Mesenchymal stem cell (in vitro differentiated cells and primary cell): ENCODE measurements at places on chromosomes 16 and 17.
A peak's percentile ranks its signal among the peaks of the same experiment; 100 is the strongest.

- peaks cover 6% of the 10 kb centered on the region for H3K36me3 ChIP-seq
- peaks cover 3% of the 10 kb centered on the region for H3K4me1 ChIP-seq
These were observed 20.7 kb downstream of the TOM1L2 start for GRCh38 chr17:17951524-17951923.

DNA sequence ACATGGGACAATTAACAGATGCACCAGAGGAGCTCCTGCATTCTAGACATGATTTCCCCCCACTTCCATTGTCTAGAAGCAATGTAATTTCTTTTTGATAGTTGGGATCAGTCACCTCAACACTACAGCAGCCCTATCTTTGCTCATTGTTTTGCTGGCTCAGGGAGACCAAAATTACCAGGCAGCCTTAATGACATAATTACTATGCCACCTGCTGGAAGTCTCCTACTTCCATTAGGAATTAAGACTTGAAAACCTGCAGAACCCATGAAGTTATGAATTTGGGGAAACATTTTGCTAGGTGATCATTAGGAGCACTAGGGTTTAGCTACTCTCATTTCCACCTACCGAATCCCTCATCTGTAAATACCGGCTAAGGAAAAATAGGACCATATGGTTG, 312.0 kb upstream of the CA10 start:
- no peak for DNase-seq
- no peaks in the 10 kb centered on the region for H3K4me1 ChIP-seq
- no peaks in the 10 kb centered on the region for H3K27me3 ChIP-seq
- no peak overlapping the region for H3K4me3 ChIP-seq
- H3K36me3 ChIP-seq, result no peaks in the 10 kb centered on the region

DNA sequence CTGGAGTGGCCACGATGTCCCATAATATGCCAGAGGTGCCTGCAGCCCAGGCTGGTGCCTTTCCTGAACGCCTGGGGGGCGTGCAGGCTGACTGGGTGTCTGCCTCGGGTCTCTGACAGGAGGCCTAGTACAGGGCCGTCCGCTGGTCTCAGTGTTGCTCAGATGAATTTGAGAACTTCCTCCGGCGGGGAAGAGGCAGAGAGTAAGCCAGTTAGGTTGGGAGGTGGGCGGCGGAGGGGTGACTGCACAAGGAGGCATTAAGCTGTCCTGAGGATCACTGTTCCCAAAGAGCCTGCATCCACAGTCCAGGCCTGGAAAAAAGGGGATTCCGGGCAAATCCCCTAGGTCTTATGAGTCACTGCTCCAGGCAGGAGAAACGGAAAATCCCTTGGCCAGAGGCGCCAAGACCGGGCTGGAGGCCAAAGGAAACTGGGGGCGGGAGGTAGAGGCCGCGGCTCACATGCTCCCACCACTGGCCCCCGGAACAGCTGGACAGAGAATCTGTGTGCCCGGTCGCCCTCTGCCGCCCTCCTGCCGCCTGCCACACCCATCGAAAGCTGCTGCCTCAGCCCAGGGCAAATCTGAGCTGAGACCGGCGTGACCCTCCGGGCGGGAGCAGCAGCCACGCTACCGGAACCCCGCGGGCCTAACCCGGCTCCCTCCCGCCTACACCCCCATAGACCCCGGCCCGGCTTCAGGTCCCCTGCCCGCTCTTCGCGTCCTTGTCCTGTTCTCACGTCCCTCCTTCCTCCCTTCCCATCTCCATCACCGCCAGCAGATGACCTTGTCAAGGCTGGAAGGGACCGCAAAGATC, 1.2 kb downstream of the TRIM47 start:
- peak overlapping the region; percentile 61 for H3K27ac ChIP-seq
- DNase-seq, result peak; percentile 99
- H3K36me3 ChIP-seq, result peaks cover 25% of the 10 kb centered on the region
- peak overlapping the region; percentile 92 for H3K4me3 ChIP-seq
- no peaks in the 10 kb centered on the region for H3K27me3 ChIP-seq
- H3K4me1 ChIP-seq, result peaks cover 51% of the 10 kb centered on the region

DNA sequence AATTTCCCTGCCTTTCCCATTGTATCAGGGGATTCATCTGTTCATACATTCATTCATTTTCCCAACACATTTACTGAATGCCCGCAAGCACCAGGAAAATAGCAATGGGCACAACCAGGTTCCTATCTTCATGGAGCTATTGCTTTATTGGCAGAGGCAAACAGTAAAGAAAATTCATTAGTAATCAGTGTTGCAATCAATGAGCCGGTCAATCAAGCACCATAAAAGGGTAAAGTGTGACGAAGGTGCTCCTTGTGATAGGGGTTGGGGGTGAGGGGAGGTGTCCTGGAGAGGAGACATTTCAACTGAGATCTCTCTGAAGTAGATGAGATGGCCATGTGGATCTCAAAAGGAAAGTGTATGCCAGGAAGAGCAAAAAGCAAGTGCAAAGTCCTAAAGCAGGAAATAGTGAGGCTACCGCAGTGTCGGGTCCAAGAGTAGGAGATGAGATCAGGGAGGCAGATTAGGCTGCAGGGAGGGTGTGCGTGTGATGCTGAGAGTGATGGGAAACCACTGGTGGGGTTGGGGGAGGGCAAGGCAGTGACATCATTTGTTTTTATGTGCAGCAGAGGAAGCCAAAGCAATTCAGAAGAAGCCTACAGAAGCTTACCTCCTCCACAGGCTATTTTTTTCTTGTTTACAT, 28.4 kb downstream of the CDH13 start:
- H3K36me3 ChIP-seq, result no peaks in the 10 kb centered on the region
- no peaks in the 10 kb centered on the region for H3K27me3 ChIP-seq
- DNase-seq, result peak; percentile 97
- peaks cover 16% of the 10 kb centered on the region for H3K4me1 ChIP-seq
- H3K27ac ChIP-seq, result peak overlapping the region; percentile 98

DNA sequence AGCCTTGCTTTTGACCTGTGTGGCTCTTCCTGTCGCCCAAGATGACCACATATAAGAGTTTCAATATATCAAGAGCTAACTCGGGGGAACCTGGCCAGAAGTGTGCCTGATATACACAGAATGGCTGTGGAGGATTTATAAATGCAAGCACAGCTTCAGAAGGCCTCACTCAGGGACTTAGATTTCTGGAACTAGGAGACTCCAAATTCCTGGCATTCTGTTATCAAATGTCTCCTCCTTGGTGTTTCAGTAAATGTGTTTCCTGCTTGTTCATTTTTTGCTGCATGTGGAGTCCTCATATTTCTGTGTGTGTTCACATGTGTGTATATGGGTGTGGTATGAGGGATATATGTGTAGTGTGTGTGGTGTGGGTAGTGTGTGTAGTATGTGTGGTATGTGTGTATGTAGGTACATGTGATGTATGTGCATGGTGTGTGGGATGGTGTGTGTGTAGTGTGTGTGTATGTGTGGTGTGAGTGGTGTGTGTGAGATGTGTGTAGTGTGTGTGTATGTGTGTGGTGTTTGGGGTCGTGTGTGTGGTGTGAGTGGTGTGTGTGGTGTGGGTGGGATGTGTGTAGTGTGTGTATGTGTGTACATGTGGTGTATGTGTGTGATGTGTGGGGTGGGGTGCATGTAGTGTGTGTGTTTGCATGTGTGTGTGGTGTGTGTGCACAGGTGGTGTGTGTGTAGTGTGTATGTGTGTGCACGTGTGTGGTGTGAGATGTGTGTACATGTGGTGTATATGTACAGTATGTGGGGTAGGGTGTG, 981 bp upstream of the CD300H start:
- no peak overlapping the region for H3K27ac ChIP-seq
- no peak for DNase-seq
- peaks cover 68% of the 10 kb centered on the region for H3K27me3 ChIP-seq
- H3K4me3 ChIP-seq, result no peak overlapping the region
- H3K4me1 ChIP-seq, result peaks cover 22% of the 10 kb centered on the region

- H3K27me3 ChIP-seq, result peaks cover 5% of the 10 kb centered on the region
- DNase-seq, result peak; percentile 59
- H3K4me3 ChIP-seq, result no peak overlapping the region
- H3K27ac ChIP-seq, result no peak overlapping the region
- peaks cover 31% of the 10 kb centered on the region for H3K4me1 ChIP-seq
- H3K36me3 ChIP-seq, result no peaks in the 10 kb centered on the region
These were observed 14.1 kb downstream of the CYGB start for GRCh38 chr17:76523084-76524037.

DNA sequence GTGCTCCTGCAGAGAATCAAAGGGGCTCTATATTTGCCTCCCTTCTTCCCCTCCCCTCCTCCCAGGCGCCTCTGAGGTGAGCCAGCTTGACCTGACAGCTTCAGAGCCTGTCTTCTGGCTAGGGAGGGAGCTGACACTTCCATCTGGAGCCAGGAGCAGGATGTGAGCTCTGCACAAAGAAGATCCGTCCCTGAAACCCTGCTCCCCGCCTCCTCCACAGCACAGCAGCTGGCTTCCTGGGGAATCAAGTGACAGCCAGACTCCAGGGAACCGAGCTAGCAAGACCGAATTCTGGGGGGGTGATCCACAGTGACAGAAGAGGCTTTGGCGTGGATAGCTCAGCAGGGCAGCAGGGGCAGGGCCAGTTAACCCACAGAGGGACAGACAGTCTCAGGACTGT, 37.2 kb downstream of the CCDC182 start:
- H3K27ac ChIP-seq, result no peak overlapping the region
- peak; percentile 22 for DNase-seq
- peaks cover 64% of the 10 kb centered on the region for H3K27me3 ChIP-seq
- no peaks in the 10 kb centered on the region for H3K36me3 ChIP-seq
- H3K4me3 ChIP-seq, result no peak overlapping the region

- H3K27ac ChIP-seq, result no peak overlapping the region
- no peak for DNase-seq
- peaks cover 32% of the 10 kb centered on the region for H3K4me1 ChIP-seq
- H3K27me3 ChIP-seq, result no peaks in the 10 kb centered on the region
- H3K36me3 ChIP-seq, result peaks cover 35% of the 10 kb centered on the region
These were observed 10.0 kb downstream of the CYBC1 start for GRCh38 chr17:82440469-82440981.

GRCh38 chr16:86884390-86884650, 306.0 kb downstream of the FOXL1 start:
- no peaks in the 10 kb centered on the region for H3K36me3 ChIP-seq
- DNase-seq, result no peak
- H3K27ac ChIP-seq, result no peak overlapping the region

DNA sequence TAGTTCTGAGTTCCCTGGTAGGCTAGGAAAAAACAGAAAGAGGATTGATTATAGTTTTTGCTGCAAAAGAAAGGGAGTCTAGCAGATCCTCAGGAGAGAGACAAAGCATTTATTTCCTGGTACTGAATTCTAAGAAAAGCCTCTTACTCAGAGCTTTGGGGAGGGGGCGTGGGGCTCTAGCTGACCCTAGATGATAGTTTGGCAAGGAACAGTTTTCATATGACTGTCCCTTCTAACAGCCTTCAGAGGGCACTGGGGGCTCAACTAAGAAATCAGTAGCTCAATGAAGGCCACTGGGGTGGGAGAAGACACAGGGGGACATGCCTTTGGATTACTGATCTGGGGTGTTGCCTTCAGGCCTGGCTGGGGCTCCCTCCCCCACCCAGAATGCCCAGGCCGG, 4.0 kb downstream of the CA7 start:
- peaks cover 66% of the 10 kb centered on the region for H3K27me3 ChIP-seq
- H3K4me3 ChIP-seq, result no peak overlapping the region
- no peak overlapping the region for H3K27ac ChIP-seq
- DNase-seq, result no peak
- peaks cover 19% of the 10 kb centered on the region for H3K4me1 ChIP-seq
- H3K36me3 ChIP-seq, result peaks cover 5% of the 10 kb centered on the region

GRCh38 chr16:63372815-63373214, 1336.6 kb upstream of the CDH8 start:
- DNase-seq, result peak; percentile 13
- H3K4me1 ChIP-seq, result no peaks in the 10 kb centered on the region
- no peaks in the 10 kb centered on the region for H3K27me3 ChIP-seq

DNA sequence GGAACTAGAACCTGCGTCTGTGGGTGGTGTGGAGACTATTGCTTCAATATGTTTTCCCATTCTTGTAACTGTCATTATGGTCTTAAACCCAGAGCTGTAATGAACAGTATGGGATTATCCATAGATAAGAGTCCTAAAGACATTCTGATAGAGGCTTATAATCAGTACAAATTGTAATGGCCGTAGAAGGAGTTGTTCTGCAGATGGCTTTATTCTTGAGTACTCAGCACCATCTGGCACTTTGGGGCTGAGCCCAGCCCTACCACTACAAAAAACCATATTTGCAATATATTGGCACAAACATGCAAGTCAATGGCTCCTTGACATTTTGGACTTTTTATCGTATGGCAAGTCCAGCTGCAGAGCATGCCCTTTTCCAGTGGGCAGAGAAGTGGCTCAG, 150.0 kb downstream of the HS3ST4 start:
- no peaks in the 10 kb centered on the region for H3K36me3 ChIP-seq
- no peak for DNase-seq
- no peak overlapping the region for H3K27ac ChIP-seq
- H3K27me3 ChIP-seq, result peaks cover 11% of the 10 kb centered on the region
- no peak overlapping the region for H3K4me3 ChIP-seq
- no peaks in the 10 kb centered on the region for H3K4me1 ChIP-seq

DNA sequence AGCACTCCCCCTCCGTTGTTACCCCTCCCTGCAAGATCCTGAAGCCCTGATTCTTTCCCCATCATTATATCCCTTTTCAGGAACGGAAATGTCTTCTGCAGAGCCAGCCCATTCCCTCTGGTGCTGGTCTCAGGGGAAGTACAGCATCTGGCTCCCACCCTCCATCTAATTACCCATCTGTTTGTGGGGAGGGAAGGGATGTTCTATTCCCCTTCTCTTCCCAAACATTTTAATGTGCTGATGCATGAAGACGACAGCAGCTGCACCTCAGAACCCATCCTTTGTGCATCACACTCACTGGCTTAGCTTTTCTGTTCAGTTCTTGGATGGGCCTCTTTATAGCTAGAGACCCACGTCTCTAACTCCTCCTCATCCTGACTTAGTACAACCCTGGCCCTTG, 367.2 kb downstream of the CDH13 start:
- no peak overlapping the region for H3K4me3 ChIP-seq
- no peaks in the 10 kb centered on the region for H3K4me1 ChIP-seq
- no peak for DNase-seq
- H3K27me3 ChIP-seq, result no peaks in the 10 kb centered on the region

GRCh38 chr16:52054326-52054725, 492.6 kb downstream of the TOX3 start:
- H3K27me3 ChIP-seq, result no peaks in the 10 kb centered on the region
- no peaks in the 10 kb centered on the region for H3K4me1 ChIP-seq
- no peak for DNase-seq
- H3K36me3 ChIP-seq, result no peaks in the 10 kb centered on the region
- no peak overlapping the region for H3K27ac ChIP-seq

DNA sequence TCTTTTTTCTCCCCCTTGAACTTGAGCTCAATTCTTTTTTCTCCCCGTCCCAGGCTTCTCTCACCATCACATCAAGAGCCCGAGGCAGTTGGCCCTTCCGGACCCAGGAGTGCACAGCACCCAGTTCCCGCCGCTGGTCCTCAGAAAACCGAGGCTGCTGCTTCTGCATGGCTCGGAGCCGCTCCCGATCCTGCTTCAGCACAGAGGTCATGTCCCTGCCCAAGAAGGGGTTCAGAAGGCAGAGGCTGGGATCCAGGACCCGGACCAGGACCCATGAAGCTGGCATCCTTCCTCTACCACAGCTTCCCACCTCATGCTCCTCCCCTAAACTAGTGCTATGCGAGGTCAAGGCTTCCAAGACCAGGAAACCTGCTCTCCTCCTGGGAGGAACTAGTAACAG, 10.5 kb downstream of the PER1 start:
- no peak for DNase-seq
- H3K4me1 ChIP-seq, result peaks cover 5% of the 10 kb centered on the region
- H3K4me3 ChIP-seq, result no peak overlapping the region
- H3K27ac ChIP-seq, result no peak overlapping the region
- H3K27me3 ChIP-seq, result no peaks in the 10 kb centered on the region
- peaks cover 69% of the 10 kb centered on the region for H3K36me3 ChIP-seq
